ENCODE measurements at places on chromosomes 12 and 14.

DNA sequence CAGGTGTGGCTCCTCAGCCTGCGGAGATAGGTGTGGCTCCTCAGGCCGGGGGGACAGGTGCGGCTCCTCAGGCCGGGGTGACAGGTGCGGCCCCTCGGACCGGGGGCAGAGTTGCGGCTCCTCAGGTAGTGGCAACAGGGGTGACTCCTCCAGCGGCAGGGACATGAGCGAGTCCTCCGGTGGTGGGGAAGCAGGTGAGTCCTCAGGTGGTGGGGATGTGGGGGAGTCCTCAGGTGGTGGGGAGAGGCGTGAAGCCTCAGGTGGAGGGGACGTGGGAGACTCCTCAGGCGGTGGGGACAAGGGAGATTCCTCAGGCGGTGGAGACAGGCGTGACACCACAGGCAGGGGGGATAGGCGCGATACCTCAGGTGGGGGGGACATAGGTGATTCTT lies 9.2 kb downstream of the KMT2D start:
- no peak for DNase-seq

GRCh38 chr14:93126111-93126510 lies 10.4 kb upstream of the ITPK1 start:
- no peak for DNase-seq

DNA sequence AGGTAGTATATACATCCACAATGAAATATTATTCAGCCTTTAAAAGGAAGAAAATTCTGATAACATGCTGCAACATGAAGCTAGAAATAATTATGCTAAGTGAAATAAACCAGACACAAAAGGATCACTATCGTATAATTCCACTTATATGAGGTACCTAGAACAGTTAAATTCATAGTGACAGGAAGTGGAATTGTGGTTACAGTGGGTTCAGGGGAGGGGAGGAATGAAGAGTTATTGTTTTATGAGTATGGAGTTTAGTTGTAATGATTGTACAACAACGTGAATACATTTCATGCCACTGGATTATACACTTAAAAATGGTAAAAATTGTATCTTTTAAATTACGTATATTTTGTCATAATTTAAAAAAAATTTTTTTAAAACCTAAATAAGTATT lies 21.0 kb downstream of the EEA1 start:
- no peak for DNase-seq

DNA sequence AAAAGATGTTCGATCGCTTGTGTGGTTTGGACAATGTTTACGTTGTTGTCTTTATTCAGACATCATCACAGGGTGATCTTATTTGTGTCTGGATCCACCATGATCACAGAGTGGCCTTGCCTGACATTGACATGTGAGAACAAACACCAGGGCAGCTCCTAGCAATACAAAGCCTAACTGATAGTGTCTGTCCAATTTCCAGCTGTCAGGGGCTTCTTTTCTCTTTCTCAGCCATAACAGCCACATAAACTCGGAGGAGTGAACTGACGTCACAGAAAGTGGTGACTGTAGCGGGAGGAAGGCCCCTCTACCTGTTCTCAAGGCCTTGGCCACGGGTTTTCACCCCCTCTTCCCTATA lies 5.8 kb upstream of the SLC6A13 start:
- DNase-seq = peak; percentile 42

GRCh38 chr12:79415746-79416435 lies 274.9 kb downstream of the PAWR start:
- DNase-seq = no peak

GRCh38 chr12:29726321-29726692 lies 57.4 kb downstream of the TMTC1 start:
- no peak for DNase-seq
